H9 (cell line): ENCODE measurements at places on chromosomes 13 and 19.

GRCh38 chr13:41456768-41457588, at the start of gene RGCC:
Gene RGCC, plus strand, starts transcription at chr13:41457550. Its CDS starts 158 bp downstream, at chr13:41457708.
- peak; percentile 75 for DNase-seq

DNA sequence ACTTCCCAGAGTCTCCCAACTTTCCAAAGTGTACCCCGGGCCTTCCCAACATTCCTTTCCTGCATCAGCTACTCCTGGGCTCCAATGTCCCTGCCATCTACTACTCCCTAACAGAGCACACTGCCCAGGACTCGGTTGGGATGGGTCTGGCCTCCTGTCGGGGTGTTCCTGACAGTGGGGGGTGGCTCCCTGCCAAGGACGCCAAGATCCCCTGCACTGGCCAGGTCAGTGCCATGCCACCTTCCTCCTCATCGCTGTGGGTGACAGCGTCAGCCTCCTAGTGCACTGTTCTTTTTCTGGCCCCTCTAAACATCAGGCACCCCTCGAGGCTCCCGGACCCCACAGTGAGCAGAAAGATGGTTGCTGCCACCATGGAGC, 13.8 kb downstream of the EPS15L1 start:
- DNase-seq: no peak

DNA sequence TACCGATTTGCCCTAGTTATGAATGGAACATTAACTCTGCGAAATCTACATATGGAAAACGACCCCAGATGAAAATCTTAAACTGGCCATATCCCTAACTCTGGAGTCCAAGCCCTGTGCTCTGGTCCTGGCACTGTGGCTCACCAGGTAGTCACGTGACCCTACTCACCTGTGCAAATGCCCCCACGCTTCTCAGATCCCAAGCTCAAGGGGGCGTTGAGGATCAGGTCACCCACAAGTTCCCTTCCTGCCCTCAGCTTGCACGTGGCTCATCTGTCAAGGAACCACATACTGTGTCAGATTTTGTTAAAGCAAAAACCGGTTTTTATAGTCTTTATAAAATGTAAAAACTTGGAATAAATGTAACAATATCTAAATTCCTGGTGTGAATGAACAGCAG, 324.0 kb downstream of the SHISA2 start:
- DNase-seq: no peak

GRCh38 chr13:112119192-112120030, 52.5 kb downstream of the SOX1 start:
- DNase-seq: no peak

DNA sequence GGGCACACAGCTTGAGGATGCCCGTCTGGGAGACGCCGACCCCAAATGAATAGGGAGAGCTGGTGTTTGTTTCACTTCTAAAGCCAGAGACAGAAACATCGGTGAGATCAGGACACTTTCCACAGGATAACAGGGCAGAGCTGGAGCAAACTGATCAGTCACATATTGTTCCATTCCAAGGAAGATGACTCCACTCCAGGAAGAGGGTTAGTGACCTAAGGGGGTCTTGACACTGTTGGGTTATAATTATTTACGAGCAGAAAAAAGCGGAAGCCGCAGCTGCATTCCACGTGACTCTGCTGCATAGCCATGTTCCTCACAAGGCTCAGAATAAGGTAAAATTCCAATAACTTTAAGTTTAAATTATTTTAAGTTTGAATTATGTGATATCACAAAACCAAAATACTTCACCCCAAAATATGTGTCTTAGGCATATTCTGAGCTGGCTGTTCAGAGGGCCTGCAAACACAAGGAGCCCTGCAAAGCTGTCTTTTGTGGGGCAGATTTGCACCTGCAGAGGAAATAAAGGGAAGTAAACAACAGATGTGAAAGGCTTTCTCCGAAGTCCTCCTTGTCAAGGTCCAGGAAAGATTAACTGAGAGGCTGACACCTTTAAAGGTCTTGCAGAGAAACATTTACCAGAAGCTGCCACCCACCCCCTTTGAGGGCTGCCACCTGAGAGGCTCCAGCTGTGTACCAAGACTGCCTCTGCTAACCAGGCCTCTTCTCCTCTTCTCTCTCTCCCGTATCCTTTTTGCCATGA, 819.2 kb downstream of the UQCRFS1 start:
- DNase-seq: no peak

GRCh38 chr13:60019119-60019993, 144.4 kb downstream of the DIAPH3 start:
- no peak for DNase-seq

- no peak for DNase-seq
These were observed 8.2 kb downstream of the NFIC start for GRCh38 chr19:3374369-3375112.

DNA sequence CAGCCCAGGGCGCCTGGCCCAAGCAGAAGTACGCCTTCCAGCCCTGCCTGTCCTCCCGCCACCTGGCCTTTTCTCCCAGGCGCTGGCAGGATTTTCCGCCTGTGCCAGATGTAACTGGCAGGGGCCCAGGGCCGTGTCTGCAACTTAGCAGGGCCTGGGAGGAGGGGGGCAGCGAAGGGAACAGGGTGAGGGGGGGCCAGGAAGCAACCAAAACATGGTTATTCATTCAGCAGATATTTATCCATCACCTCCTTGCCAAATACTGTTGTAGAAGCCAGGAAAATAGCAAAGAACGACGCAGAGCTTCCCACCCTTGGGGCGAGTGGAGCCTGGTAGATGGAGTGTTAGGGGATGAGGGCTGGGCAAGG, 5.6 kb downstream of the TLE6 start:
- DNase-seq: no peak

- peak; percentile 39 for DNase-seq
These were observed 146.9 kb upstream of the SOX21 start for GRCh38 chr13:94859278-94859691.

DNA sequence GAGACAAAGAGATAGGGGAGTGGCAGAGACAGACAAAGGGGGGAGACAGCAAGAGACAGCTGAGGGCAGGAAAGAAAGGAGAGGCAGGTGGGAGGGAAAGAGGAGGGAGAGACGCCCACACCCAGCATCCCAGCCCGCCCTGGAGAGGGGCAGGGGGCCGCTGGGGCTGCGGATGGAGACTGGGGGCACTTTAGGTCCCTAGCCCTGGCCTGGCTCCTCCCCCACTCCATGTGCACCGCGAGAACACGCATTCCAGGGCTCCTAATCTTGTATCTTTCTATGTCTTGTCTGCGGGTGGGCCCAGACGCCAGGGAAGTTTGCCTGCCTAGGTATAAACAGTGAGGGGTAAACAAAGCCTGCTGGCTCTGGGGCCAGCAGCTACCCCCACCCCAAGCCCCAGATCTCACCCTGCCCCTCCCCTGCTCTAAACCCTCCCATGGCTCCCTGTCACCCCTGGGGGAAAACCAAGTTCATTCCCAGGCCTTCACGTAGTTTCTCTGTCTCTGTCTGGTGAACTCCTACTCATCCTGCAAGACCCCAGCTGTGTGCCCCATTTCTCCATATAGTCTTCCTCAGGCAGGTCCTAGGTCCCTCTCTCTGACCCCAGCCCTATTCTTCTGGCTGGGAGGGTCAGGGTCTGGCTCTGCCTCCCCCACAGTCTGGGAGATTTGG, 5.7 kb downstream of the TLE5 start:
- DNase-seq: no peak

DNA sequence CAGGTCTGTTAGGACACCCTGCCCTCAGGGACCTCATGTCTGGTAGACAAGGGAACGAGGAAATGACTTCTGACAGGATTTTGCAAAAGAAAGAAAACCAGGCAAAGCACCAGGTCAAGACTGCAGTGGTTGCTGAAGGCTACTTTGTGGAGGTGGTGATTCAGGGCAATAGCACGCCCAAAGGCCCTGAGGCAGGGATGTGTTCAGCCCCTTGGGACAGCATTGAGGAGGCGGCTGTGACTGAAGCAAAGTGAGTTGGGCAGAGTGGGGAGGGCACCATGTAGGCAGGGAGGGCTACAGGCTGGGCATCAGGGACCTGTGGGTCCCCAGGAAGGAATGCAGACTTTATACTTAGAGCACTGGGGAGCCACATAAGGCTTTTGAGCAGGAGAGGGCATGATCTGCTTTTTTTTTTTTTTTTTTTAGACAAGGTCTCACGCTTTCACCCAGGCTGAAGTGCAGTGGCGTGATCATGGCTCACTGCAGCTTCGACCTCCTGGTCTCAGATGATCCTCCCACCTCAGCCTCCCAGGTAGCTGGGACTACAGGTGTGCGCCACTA, 10.8 kb upstream of the HOMER3 start:
- DNase-seq: no peak

DNA sequence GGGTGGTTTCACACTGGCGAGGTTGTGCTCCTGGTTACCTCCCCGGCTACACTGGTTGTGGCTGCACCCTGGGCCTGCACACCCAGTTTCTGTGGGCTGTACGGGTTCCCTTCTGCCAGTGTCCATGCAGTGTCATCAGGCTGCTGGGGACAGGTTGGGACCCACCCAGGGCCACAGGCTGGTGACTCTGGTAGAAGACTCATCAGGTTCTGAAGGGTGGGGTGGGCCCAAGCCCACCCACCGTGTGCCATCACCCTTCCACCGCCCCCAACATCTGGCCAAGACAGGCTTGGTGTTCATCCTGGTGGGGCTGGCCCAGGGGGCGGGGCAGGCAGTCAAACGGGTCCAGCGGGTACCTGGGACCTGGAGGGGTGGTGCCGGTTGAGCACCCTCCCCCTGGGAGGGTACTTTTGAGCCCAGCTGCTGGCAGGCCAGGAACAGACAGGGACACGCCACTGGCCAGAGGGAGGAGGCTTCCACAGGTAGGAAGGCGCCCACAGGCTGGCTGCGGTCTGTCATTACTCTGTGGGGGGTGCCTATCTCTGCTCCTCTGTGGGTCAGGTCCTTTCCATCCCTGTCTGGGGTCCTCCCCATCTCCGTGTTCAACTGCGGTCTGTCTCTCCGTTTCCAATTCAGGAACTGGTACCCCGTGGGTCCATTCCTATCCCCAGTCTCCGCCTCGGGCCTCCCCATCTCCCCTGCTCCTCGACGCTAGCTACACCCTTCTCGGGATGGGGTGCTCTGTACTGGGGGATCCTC, at the start of gene RNF225:
RNF225 (plus strand) TSS at position 437 of the 759 bp plus-strand sequence. CDS start 434 bp downstream, outside the sequence.
- DNase-seq: peak; percentile 88

GRCh38 chr19:6433165-6433564, 398 bp downstream of the SLC25A41 start:
- no peak for DNase-seq

DNA sequence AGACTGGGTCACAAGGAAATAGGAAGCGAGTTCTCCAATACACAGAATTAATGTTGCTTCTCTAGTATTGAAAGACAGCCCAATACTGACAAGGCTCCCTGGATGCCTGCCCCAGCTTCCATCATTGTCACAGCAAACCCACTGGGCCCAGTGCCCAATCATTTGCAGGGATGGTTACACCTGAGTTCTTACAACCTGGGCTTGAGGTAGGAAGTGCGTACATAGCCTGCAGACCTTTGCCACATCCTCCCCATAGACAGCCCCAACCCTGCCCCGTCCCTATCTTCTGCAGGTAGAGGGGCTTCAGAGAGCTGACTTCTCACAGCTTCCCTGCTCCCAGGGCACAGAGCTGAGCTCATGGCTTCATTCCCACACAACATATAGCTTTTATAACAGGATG, 108.1 kb upstream of the UBL3 start:
- DNase-seq: no peak

- no peak for DNase-seq
These were observed 387.8 kb upstream of the GPC6 start for GRCh38 chr13:92838786-92839185.

DNA sequence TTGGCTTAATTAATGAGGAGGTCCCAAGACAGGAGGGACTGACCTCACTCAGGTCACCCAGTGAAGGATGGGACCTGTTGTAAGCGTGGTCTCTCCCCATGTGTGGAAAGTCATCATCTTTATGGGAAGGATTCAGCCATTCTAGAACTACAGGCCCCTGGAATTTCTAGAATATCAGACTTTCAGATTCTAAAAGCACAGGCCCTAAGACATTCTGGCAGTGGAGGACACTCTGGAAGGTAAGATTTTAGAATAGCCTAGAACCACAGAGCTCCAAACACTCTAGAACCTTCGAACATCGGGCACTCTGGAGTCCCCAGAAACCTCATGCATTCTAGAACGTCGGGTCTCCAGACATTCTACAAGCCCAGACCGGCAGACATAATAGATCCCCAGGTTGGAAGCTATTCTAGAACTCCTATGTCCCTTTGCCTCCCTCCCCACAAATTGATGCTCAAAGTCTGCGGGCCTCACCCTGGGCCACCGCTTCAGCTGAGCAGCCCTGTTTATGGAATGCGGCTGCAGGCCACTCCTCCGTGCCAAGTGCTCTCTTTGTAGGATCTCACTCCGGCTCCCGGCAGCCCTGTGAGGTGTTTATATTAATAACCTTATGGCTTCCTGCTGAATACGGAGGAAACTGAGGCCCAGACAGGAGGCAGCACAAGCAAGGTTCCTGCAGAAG, 1.9 kb upstream of the KLK15 start:
- no peak for DNase-seq

GRCh38 chr13:23231241-23231640, 50.5 kb downstream of the SGCG start:
- DNase-seq: no peak

GRCh38 chr13:21759463-21759862, 88.6 kb downstream of the FGF9 start:
- DNase-seq: no peak

DNA sequence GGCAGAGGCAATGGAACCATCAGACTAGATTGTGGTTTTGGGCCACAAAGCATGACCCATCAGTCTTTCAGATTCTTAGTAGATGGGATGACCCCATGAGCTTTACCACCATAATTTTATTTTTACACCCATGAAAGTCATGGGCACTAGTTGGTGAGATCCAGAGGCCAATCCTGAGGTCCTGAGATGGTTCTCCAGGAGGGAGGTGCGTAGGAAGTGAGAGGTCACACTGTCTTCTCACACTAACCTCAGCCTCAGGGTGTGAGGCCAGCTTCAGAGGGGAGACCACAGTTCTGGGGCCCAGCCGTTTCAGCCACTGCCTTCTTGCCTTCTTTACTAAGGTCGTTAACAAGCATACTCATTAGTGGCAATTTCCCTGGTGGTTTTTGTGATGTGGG, 106.4 kb downstream of the AKAP11 start:
- DNase-seq: no peak

GRCh38 chr19:3075605-3076431, 13.5 kb upstream of the TLE5 start:
- peak; percentile 67 for DNase-seq

GRCh38 chr19:34149873-34150272, 22.4 kb upstream of the LSM14A start:
- no peak for DNase-seq

- no peak for DNase-seq
These were observed 28.2 kb downstream of the CLEC17A start for GRCh38 chr19:14611051-14611450.

DNA sequence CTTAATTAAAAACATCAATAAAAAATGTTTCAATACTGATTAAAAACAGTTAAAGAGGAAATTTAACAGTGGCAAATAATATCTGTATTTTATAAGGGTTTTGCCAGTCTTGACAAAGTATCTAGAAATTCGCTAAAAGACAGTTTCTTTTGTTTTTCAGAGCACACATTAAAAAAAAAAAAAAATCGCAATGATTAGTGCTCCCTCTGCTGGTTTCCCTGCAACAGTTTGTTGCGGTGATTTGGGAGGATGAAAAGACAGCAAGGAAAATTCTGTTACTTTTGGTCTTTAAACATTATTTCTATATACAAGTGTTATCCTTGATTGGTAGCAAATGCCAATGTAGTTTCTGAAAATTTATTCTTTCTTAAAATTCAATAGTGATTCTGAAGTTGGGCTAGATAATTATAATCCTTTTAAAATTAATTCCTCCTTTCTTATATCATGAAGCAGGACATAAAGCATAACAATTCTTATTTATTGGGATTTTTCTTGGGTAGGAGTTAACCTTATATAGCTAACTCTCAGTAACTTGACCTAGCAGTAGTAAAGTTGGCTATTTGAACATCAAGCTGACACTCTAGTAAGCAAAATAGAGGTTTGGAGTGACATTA, 23.1 kb upstream of the SPRY2 start:
- no peak for DNase-seq
